Activated naive CD4-positive, alpha-beta T cell (primary cell): ENCODE measurements at places on chromosomes 16 and 17.

DNA sequence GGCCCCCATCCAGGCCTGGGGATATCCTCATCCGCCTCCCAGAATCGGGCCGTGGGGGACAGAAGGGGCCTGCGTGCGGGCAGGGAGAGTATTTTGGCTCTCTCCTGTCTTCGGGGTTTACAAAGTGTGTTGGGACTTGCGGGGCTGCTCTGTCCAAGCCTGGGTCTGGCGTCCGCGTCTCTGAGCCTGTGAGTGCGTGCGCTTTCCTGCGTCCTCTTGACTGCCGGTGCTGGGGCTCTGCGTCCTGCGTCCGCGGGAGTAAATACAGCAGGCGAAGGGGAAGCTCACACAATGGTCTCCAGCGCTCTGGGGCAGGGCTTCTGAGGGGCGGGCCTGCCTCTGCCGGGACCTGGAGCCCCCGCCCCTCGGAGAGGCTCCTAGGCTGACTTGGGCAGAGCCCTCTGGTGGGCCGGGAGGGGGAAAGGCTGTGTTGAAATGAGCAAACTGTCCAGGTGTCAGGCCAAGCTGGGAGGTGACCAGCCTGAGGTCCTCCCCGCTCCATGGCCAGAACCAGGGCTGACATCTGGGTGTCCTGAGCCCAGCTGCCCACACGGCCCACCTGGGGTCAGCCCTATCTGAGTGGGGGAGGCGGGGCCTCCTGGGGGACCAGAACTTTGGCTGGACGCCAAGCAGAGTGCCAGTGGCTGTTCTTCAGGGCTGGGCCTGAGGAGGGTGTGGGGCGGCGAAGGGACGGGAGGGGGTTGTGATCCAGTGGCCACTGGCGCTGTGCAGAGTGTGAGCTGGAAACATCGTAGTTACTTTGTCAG is 233.6 kb downstream of the SEC14L1 start:
- peak; percentile 39 for DNase-seq

DNA sequence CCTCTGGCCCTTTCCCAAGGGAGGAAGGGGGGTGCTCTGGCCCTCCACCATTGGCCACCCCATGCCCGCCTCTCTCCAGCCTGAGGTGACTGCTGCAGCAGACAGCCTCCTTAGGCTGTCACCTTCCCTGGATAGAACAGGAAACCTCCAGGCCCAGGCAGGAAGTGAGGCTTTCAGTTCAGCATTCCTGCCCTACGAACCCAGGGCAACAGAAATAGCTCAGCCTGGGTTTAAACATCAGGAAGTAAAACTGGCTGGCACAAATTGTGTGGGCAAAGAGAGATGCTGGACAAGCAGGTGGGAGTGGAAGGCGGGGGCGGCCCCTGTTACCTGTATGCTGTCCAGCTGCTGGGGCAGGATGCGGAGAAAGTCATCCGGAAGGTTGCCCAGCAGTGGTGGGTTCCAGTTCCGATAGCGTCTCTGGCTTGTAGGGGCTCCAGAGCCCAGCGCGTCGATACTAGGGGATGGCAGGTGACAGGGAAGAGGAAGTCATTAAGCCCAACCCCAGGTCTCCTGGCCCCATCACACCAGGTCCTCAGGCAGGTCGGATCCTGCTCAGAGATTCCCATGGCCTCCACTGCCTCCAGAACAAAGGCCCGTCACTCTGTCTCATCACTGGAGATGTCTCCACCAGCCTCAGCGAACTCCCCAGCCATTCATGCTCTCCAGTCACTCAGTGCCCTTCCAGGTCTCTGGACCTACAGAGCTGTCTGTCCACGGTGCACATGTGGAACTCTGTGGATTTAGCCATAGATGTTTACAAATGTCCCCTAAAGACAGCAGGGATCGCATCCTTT is 23.6 kb upstream of the MRPS23 start:
- no peak for DNase-seq

DNA sequence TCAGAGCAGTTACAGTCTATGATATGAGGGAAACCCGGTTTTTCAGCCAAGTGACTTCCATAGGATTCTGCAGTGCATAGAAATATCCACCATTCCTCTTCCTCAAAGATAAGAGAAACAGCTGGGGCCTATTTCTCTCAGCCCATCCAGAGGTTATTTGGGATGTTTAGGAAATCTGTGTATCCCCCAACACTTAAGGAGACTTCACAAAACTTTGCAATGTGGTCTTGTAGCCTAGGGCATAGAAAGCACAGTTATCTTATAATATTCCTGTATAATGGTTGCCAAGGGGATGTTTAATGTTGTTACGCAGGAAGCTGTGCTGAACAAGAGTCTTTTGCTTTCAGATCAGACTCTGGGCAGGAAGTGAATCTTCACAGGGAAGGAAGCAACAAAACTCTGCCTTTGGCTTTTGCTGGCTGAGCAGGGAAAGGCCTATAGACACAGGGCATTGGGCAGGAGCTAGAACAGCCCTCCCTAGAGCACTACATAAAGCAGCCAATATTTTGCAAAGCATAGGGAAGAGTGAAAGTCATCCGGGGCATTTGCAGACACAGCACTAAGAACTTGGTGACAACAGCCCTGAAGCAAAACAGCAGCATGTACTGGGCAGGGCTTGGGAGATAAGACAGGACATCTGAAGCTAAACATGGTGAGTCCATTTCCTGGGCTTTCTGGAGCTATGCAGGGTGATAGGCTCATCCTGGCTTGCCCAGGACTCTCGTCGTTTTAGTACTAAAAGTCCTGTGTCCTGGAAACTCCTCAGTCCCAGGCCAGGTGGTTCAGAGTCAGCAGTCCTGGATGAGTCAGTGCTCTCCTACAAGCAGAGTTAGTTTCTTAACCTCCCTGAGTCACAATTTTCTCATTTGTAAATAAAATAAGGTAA is 18.7 kb upstream of the BEAN1 start:
- no peak for DNase-seq

- no peak for DNase-seq
These were observed 301.7 kb upstream of the N4BP1 start for GRCh38 chr16:48911700-48912099.

DNA sequence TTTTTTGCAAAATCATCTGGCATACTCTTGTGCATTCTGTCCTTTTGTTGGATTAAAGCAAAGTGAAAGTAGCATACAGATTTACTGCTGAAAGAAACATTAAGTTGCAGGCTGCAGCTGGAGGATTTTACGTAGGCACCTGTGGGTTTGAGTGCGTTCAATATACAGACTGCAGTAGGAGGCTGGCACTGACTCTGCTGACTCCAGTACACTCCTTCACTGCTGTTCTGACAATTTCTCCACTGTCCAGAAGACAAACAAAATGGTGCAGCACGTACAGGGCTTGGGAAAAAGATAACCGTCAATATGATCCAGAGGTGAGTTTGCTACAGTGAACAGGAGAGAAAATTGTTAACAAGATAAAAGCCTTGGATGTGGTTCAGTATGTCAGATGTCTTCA is 73.3 kb downstream of the TANC2 start:
- DNase-seq: no peak

GRCh38 chr17:6070913-6071511 is 833 bp downstream of the WSCD1 start:
- no peak for DNase-seq

DNA sequence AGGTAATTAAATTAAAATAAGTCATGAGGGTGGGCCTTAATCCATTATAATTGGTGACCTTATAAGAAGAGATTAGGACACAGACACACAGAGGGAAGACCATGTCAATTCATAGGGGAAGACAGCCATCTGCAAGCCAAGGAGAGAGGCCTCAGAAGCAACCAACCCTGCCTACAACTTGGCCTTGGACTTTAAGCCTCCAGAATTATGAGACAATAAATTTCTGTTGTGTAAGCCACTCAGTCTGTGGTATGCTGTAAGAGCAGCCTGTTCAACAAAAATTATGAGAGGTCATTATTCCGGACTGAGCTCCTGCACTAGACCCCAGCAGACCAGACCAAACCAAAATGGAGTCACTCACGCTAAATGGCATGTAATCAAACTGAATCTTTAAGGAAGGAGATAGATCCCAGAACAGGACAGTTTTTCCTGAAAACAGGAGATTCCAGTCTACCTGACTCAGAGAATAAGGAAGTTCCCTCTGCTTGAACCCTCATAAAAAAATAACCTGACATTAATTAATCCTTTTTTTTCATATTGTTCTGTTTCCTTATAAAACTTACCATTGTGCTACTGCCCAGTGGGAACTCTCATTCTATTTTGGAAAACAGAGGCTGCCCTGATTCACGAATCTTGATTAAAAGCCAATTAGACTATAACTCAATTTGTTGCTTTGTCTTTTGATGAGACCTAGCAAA is 74.3 kb downstream of the DNAH3 start:
- no peak for DNase-seq

DNA sequence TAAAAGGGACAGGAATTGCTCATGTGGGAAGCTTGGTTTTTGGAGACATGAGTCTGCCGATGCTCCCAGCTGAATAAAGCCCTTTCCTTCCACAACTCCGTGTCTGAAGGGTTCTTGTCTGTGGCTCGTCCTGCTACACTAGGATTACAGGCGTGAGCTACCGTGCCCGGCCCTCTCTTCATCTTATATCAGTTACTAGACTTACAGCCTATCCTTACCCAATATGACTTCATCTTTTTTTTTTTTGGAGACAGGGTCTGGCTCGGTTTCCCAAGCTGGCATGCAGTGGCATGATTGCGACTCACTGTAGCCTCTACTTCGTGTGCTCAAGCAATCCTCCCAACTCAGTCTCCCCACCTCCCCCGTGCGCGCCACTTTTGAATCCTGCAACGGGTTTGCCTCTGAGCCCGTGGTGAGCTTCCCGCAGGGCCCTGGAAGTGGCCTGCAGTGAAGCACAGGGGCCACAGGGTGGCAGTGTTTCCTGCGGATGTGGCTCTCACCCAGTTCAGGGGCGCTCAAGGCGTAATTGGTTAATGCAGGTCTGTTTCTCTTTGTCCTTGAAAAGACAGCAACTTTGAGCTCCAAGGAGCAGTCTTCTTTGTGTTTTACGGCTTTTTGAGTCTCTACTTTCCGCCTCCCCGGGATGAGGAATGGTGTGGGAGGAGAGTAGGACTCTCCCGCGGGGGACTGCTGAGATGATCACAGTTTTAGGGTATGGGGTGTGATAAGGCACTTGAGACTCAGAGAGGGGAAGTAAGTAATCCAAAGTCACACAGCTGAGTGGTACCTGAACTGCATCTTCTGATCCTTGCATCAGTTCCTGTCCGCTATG is 22.7 kb upstream of the GPRC5B start:
- DNase-seq: no peak

DNA sequence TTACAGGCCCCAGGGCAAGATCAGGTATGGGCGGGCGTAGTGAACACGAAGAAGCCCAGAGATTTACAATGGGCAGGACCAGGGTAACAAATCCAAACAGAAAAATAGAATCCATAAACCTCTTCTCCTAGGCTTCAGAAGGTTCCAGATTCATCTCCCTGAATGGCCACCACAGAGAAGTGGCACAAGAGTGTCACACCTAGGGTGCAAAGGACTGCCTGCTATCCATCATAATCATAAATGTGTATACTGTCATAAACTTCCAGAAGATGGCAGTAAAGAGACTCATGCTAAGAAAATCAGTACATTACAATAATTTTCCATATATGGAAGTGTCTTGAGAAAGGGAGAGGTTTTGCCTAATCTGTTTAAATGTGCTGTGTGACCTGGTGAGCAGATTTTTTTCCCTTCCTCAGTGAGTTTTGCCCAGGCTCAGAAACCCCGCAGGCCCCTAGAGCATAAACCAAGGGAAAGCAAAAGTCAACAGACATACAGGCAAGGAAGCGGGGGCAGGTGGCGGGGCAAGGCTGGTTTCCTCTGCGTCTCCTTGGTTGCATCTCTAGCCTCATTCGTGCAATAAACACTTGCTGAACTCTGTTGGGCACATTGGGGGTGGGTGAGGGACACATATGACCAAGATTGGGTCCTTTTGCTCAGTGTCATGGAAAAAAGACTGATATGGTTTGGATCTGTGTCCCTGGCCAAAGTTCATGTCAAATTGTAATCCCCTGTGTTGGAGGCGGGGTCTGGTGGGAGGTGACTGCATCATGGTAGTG is 92.0 kb upstream of the CDH5 start:
- DNase-seq: no peak

GRCh38 chr16:66774981-66775380 is 23.6 kb upstream of the DYNC1LI2 start:
- no peak for DNase-seq
